ENCODE measurements at places on chromosomes 2 and 18. TPM values are rescaled to one million over a fixed set of nuclear protein-coding genes. Genes with fewer than 3 reads are reported as not detected.

Gene EMILIN2
- total RNA-seq: 26.5 TPM

Gene DNAJC10
- 170 TPM for total RNA-seq

Gene SMC6
- 18.3 TPM for total RNA-seq

Gene FOXI3
- total RNA-seq: not detected

Gene SERPINB12
- not detected for total RNA-seq

Gene ARHGAP28
- 10.5 TPM for total RNA-seq

Gene KCNE4
- 43.9 TPM for total RNA-seq

Gene HRH4
- total RNA-seq: under 0.01 TPM

Gene SCN1A
- 0.28 TPM for total RNA-seq

Gene SERPINB13
- total RNA-seq: not detected

Gene EN1
- not detected for total RNA-seq

Gene IL36G
- not detected for total RNA-seq

Gene GKN2
- not detected for total RNA-seq

Gene SLC9A2
- total RNA-seq: not detected

Gene TSGA10
- 3.4 TPM for total RNA-seq

Gene DLGAP1
- total RNA-seq: 0.14 TPM

Gene CTAGE1
- not detected for total RNA-seq
